ENCODE measurements at places on chromosomes 2 and 18.
A peak's percentile ranks its signal among the peaks of the same experiment; 100 is the strongest.

DNA sequence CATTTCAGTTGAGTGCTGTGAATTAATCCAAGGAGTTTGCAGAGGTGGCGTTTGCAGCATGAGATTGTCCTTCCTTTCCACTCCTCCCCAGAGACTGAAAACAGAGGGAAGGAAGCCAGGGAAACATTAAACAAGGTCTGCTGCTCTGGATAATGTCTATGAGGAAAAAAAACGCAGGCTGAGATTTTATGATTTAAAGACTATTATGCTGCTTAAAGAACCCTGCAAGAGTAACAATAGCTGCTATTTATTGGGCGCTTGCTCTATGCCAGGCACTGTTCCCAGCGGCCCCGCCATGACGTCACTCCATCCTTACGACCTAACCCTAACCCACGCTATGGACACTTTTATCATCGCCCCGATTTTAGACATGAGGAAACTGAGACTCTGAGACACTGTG lies 222.4 kb downstream of the BCL2 start:
- no peak for DNase-seq

- DNase-seq, result no peak
These were observed 86.1 kb downstream of the ACVR1 start for GRCh38 chr2:157789933-157790511.

DNA sequence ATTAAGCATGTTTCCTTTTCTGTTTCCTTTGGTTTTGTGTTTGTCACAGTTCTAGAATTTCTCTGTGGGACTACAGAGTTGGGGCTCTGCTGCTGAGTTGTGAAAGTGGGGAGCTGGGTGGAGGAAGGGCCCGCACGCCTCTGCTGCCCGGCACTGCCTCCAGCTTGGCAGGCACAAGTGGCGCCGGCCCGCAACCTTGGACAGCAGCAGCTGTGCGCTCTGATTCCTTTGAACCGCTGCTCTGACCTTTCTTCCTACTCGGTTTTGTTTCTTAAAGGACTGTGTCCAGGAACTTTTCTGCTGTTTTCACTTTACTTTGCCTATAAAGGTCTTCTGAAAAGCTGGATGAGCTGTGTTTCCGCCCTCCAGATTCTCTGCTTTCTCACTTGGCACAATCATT lies 137.6 kb upstream of the ALPP start:
- DNase-seq, result no peak

DNA sequence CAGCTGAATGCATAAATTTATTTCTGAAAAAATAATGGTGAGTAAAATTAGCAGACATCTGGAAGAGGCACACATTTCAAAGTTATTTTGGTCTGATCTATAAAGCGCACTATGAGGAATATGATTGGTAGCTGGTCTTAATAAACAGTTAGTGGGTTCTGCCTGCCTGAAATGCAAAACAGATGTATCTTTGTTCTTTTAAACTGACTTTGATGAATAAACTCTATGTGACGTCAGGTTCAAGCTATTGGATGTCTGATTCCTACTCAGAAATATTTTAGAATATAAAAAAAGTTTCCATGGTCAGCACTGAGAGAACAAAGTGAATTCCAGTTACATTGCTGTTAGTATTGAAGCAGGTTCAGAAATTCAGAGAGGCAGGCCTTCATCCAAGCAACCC lies 136.4 kb downstream of the TPGS2 start:
- DNase-seq, result no peak

DNA sequence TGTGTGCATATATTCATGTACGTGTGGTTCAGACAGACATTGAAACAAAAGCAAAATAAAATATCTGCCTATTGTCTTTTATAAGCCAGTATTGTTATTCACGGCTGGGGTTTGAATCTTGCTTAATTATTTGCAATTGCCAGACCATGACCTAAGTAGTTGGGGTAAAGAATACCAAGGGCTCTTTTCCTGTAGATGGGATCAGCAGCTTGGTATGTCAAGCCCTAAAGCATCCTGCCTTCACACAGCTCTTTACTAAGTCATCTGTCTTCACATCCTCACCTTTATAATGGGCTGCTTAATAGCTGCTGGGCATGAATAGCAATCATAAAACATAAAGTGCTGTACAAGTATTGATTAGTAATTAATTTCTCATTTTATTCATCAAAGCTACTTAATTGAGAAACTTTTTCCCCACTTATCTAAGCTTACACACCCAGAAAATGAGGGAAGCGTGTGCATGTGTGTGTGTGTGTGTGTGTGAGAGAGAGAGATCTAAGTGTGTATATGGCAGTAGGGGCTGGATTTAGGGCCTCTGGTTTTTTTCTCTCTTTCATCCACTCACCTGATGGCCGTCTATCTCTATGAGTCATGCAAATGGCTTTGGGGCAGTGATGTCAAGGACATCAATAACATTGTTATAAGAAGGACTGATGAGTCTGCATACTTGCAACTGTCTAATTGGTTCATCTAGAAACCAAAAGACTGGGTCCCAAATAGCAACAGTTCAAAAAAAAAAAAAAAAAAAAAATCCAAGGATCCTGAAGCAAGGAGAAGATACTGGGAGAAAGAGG lies 244.1 kb upstream of the TNP1 start:
- DNase-seq, result no peak

DNA sequence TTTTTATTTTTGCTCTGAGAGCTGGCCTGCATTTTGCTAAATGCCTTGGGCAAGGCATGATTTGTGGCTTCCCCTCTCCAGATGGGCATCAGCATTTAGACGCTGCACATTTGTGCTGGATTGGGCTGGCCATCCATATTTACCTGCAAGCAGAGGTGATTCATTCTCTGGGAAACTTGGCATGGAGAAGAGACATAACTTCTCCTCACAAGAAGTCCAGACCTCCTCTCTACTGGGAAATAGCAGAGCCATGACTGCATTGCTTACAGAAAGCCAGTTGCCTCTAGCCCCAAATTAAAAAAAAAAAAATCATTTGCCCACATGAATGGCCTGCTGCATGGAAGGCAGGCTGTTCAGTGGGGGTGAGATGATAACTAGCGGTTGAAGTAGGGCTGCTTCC lies 120.1 kb downstream of the ACTR3 start:
- no peak for DNase-seq

DNA sequence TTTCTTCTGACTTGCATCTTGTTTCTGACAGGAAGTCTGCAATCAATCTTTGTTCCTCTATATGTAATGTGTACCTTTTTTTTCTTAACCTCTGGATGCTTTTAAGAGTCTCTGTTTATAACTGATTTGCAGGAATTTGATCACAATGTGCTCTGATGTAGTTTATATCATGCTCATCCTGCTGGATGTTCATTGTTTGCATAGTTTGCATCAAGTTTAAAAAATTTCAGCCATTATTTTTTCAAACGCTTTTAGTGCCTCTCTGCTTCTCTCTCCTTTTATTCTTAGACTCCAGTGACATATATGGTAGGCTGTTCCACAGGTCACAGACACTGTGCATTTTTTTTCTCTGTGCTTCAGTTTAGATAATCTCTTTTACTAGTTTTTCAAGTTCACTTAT lies 23.9 kb downstream of the RBKS start:
- no peak for DNase-seq

- no peak for DNase-seq
These were observed 32.5 kb downstream of the GEMIN6 start for GRCh38 chr2:38810488-38810887.

DNA sequence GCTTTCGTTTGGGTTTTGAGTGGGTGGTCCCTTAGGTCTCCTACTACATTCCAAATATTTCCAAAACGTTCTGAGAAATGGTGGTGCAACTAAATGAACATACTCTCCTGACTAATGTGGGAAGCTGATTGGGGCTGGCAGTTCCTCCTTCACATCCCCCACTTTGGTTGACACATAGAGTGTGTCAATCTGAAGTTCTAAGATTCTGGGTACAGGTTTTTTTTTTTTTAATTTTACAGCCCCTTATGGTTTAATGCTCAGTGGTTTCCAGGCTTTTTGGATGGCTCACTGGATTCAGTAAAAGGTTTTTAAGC lies 58.4 kb upstream of the ITGB6 start:
- DNase-seq, result no peak

DNA sequence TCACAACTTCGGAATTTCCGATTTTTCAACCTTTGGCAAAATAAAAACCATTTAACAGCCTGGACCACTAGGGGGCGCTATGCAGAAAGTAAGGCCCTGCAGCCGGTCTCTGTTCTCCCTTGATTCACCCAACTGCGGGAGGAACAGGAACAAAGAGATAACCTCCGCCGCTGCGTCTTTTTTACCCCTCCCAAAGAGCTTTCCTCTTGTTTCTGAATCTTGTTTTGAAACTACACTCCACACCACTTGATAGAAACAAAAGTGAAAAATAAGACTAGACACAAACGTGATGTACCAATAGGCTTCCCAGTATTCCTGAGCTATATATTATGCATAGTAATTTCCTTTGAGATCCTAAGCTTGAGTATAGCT lies 231.2 kb downstream of the MYO3B start:
- DNase-seq, result peak; percentile 68

- no peak for DNase-seq
These were observed 29.1 kb downstream of the XIRP2 start for GRCh38 chr2:166917415-166917814.

GRCh38 chr2:45631319-45631718 lies 20.2 kb upstream of the PRKCE start:
- DNase-seq, result no peak

DNA sequence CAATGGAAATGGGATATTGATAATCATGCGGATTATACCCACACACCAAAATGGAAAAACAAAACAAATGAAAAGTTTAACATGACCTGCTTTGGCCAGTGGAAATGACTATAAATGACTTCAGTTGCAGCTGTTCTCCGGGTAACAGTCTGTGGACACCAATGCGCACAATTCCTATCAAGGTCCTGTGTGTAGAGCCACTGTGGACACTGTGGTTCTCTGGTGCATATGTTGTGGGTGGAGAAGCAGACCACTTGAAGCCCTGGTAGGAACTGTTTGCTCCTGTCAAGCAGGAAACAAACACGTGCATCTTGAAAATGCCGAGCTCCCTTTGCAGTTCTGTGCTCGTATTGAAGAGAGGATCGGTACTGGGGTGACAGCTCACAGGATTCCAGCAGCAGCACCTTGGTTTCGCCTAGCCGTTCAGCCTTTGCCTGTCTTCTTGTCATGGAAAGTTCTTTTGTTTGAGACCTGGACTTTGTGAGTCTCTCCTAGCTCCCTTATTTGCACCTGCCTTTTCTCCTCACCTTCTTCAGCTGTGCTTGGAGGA lies 32.9 kb downstream of the NCK2 start:
- DNase-seq, result no peak

GRCh38 chr2:64401529-64401880 lies 52.5 kb upstream of the LGALSL start:
- DNase-seq, result no peak

- DNase-seq, result no peak
These were observed 120.0 kb upstream of the TTN start for GRCh38 chr2:178927173-178927572.

DNA sequence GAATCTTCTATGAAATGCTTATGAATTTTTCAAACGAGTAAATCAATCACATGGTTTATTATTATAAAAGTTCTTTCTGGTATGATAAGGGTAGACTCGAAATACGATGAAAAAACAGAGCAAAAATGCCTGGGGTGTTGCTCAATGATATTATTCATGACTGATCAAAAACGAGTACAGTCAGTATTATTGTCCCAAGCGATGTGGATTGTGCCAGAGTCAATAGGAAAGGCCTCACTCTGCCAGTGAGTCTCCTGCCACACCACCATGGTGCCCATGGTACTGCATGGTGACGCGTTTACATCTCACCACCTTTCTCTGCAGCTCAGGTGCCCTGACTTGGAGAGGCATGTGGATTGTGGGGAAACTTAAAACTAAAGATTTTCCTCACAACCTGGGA lies 58.5 kb downstream of the KCTD1 start:
- no peak for DNase-seq

DNA sequence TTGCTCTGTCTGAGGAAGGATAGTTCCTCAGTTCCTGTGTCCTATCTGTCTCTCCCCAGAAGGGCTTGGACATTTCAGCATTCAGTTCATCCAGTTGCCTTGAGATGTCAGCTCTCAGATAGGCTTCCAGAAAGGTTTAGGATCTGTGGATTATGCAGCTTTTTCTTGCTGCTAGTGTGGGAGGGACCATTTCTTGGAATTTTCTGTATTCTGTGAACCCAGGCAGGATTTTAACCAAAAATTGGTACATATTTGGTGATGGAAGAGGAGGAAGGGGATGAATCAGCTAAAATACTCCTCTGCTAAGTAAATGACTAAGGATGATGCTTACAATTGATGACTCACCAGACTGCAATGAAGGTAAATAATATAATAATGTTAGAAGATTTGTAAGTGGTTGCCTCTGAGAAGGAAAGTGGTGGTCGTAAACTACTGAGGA lies 58.6 kb upstream of the DOCK10 start:
- DNase-seq, result no peak

DNA sequence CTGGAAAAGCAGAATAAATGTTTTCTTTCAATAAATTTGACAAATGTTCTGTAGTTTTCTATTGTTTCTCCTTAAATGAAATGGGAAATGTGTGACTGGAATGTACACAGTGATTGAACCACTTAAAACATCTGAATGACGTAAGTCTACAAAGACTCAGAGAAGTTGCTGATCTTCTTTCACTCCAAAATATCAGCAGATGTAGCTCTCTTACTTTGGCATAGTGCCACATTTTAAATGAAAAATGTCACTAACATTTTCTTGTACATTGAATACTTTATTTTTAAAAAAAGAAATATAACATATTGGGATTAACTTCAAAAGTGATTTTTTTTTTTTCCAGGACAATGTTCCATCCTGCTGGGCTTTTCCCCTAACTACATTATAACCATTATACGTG lies 565.6 kb downstream of the TMEM182 start:
- DNase-seq, result no peak

GRCh38 chr2:98913916-98914712 lies 21.9 kb downstream of the CRACDL start:
- DNase-seq, result no peak

- no peak for DNase-seq
These were observed 30.0 kb upstream of the KLHL14 start for GRCh38 chr18:32802591-32803451.

GRCh38 chr2:184814421-184814820 lies 216.1 kb downstream of the ZNF804A start:
- no peak for DNase-seq

- no peak for DNase-seq
These were observed 6.4 kb upstream of the SLC8A1 start for GRCh38 chr2:40458271-40458794.

- no peak for DNase-seq
These were observed 731 bp downstream of the RAB10 start for GRCh38 chr2:26034637-26034992.

DNA sequence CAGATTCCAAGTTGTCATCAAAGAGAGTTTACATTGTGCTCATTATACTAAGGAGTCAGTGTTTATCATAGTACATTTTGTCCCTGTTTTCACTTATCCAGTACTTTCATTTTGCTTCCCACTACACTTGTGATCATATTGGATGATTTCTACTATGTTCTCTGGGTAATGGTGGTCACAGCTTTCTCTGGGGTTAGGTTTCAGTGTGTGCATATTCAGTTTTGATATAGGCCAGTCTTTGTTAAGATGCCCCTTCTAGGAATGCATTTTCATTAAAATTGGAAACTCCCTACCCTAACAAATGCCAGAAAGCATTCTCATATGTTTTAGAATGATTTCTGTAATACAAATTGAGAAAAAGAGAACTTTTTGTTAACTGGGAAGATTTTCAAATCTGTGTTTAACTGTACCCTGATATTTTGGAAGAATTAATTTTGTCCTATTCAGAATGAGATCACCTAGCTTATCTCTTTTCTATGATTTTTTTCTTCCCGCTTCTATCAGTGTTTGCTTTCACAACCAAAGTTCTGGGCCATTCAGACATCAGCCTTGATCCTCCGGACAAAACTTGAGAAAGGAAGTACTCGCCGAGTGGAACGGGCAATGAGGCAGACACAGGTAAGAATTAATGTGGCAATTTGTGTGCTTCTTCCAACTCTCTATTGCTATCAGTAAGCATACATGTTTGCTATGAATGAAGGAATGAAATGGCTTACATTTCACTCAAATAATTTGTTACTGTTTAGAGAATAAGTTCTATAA lies 74.6 kb downstream of the TTC27 start:
- no peak for DNase-seq

All from activated CD4-positive, alpha-beta T cell treated with anti-CD3 and anti-CD28 coated beads, Interleukin-2, amount 50 U/mL, for 4 hours (primary cell).